ENCODE measurements at places on chromosomes 1 and 21.
A peak's percentile ranks its signal among the peaks of the same experiment; 100 is the strongest.

DNA sequence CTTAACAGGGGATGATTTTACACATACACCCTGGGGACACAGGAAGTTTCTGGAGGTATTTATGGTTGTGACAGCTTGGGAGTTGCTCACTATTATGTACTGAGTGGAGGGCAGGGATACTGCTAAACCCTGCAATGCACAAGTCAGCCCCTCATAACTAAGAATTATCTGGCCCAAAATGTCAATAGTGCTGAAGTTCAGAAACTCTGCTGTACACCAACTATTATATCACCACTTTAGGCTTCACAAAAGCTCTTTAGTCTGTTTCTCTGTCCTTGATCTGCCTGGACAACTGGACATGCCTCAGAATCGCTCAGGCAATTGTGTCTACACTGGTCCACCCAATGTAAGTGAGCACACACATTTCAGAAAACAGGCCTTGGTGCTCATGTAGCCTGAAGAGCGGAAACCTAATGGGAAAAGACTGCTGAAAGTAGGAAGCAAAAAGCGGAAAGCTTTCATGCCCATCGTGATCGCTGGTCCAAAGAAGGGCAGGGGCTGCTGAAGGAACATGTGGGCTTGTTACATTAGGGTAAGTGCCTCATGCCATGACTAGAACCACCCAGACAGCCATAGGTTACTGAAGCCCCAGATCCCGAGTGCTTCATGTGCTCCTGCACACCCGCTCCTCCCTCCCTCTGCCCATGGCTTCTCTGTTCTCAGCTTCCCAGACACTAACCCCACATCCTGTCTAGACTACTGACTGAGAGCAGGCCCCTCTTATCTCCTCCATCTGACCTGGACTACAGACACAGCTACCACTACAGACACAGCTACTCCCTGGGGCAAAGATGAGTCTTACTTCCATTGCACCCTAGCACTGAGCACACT, 73.5 kb downstream of the LRIG2 start:
- no peak for DNase-seq

GRCh38 chr21:46538851-46539666, 65.8 kb downstream of the S100B start:
- DNase-seq = no peak

GRCh38 chr1:150069923-150070322, 2.3 kb downstream of the VPS45 start:
- DNase-seq = no peak

DNA sequence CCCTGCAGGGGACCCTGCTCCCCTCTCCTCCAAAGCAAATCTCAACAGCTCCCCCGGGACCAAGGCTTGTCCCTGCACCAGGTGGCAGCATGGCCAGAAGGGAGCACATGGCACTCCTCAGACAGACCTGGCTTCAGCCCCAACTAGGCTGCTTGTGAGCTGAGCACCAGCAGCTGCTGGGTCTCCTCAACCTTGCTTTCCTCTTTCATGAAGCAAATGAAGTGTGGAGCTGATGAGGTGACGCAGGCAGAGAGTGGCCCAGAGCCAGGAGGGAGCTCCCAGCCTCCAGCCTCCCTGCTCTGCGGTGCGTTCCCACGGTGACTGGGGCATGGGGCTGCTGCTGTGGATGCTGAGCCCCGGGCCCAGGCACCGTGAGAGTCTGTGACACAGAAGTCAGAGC, 34.0 kb downstream of the MEGF6 start:
- DNase-seq = no peak

DNA sequence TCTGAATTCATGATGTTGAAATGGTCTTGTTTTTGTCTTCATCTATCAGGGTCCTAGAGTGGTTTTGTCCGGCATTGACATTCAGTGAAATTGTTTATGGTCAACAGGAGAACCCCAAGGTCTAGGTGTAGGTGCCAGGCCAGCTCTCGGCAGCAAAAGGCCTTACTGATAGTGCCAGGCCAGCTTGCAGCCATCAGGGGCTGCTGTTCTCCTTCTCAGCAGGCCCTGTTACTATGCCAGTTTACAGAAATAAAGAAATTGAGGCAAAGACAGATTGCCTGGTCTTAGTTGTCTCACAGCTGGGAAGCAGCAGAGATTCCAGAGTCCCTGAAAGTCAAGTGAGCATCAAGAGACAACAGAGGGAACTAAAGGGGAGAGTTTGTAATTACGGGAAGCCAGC, 12.0 kb downstream of the HMGB4 start:
- DNase-seq = no peak

GRCh38 chr1:103266036-103266435, 157.7 kb upstream of the COL11A1 start:
- DNase-seq = no peak

DNA sequence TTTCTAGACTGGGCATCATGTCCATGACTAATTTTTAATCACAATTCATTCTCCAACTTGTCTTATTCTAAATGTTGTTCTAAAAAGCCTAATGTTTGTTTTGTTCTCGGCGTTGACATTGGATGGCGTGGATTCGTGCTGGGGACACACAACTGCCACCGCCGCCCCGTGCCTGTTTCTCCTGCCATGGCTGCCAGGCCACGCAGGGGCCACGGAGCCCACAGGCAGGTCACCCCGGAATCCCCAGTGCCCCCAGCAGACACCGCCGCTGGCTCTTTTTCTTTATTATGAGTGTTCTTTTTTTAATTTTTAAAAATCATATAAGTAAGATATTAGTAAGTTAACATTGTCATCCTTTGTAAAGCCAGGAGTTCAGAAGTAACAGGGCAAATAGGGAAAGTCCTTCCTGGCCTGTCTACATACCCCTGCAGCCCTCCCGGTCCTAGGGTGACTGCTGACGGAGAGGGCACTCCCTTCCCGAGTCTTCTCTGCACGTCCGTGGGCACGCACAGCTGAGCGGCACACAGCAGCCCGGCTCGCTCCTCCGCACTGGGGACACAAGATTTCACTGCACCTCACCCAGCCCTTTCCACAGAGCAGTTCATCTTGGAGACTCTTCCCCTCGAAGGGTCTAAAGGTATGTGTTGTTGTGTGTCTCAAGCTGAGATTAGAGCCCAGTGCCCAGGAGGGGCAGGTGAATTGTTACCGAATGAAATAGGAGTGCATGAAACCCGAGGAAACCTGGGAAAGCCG, 32.1 kb downstream of the KRTAP10-1 start:
- no peak for DNase-seq

- DNase-seq = no peak
These were observed 21.1 kb downstream of the COQ8A start for GRCh38 chr1:226960944-226961765.

DNA sequence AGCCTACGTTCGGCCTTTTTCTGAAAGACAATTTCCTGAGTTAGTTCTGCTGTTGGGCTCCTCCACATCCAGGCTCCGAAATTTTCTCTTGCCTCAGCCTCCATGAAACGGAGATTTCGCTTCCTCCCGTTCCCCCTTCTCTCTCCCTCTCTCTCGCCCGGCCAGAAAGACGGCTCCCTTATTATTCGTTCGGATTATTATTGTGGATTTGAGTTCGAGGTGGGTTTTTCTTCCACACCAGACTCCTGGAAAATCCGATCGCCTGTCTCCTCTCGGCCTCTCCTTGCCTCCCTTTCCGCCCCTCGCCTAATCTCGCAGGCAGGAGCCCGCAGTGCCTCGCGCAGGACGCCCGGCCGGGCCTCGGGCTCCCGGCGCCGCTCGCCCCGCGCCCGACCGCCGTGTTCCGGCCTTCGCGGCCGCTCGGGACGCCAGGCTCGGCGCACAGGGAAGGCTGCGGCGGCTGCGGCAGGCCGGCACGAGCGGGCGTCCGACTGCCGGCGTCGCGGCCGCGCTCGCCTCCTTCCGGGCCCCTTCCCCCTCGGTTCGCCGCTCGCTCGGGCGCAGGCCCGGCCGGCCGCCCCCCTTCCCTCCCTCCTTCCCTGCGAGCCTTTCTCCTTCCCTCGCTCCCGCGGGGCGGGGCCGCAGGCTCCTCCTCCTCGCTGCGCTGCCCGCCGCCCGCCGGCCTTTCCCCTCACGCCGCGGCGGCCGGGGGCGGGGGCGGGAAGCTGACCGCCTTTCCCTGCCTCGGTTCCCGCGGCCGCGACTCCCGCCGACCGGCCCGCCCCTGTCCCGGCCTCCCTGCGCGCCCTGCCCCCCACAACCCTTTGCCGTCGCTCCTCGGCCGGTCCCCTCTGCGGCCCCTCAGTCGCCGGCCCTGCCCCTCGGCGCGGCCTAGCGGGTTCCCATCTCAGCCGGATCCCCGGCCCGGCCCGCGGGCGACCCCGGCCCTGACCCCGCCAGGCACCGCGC, at the start of gene ARHGEF11:
ARHGEF11 (minus strand) TSS at position 493 of the 969 bp plus-strand sequence. CDS start 1,412 bp downstream, outside the sequence.
- peak; percentile 94 for DNase-seq
